Thoracic aorta (tissue), 2 donors: ENCODE measurements at places on chromosomes 5 and 9.
A peak's percentile ranks its signal among the peaks of the same experiment; 100 is the strongest.

DNA sequence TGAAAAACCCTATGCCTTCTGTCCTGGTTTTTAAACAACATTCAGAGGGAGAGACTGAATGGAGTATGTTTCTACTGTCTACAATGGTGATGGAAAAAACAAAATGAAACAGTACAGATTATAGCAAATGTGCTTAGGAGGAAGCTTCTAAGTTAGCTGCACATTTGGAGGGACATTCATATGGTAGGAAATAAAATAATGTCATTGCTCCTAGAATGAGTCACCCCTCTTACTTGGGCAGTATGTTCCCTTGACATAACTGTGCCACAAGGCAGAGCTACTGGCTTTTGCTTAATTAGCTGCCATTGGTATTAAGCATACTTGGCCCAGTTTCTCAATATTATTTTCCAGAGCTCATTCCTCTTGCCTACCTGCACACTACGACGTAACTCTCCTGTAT is 128.9 kb downstream of the GDNF start:
- DNase-seq, result no peak

- DNase-seq, result no peak
Observed at GRCh38 chr5:11905206-11905605, 960 bp upstream of the CTNND2 start.

DNA sequence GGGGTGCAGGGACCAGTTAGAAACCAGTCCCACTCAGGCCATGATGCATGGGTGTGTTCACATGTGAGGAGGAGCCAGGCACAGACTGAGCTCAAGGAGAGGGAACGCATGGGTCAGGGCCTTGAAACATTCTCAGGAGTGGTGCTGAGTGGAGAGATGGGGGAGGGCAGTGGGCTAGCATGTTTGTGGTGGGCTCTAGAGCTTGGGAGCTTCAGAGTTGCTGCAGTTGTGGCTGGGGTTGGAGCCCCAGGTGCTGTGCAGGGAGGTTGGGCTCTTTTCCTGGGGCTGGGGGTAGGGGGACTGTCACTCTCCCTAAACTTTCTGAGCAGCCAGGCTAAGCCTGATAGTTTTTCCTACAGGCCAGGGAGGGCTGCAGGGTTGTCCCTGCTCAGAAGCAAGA is 95.4 kb downstream of the DAB2IP start:
- no peak for DNase-seq

DNA sequence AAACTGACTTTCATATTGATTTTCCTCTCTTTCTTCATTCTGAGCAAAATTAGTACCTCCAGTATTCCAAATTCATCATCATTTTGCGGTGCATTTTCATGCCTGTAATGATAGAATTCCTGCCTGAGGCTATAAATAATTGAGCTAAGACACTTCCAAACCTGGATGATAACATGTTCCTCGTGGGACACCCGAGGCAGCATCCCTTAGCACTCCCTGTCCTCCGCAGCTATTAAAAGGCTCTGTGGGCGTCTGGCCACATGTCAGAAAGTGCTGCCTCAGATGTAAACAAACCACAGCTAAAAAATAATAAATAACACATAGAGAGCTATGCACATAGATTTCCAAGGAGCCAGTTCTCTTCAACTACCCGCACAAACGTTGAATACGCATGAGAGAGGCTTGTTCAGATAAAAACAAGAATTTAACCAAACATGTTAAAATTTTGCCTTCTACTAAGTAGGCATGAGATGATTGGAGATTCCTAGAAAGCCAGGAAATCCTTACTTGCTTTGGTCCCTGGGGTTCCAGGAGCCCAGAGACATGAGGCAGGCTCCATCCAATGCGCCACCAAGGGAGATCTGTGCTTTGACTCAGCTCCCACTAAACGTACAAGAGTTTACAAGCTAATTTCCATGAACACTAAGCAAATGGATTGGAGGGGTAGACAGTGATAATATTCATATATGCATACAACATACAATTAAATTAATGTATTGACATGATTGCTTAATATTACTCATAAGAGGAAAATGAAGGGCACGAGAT is 82.7 kb downstream of the SHC3 start:
- DNase-seq, result no peak

DNA sequence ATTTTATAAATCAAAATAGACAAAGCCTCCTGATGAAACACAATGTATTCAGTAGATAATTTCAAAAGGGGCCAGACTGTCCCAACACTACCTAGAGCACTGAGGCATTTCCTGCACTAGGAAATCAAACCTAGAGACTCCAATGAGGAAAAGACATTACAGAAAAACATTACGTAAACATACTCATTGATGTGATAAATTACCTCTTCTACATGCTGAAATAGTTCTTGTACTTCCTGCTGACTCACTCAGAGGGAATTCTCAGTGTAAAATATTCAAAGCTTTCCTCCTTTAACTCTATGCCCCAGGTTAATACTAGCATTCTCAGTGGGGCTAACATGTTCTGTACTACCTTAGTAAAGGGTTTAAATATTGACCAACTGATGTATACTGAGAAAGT is 178.0 kb downstream of the ESM1 start:
- no peak for DNase-seq

GRCh38 chr5:150409638-150410523 is 2.8 kb downstream of the CD74 start:
- peak; percentile 61 for DNase-seq

DNA sequence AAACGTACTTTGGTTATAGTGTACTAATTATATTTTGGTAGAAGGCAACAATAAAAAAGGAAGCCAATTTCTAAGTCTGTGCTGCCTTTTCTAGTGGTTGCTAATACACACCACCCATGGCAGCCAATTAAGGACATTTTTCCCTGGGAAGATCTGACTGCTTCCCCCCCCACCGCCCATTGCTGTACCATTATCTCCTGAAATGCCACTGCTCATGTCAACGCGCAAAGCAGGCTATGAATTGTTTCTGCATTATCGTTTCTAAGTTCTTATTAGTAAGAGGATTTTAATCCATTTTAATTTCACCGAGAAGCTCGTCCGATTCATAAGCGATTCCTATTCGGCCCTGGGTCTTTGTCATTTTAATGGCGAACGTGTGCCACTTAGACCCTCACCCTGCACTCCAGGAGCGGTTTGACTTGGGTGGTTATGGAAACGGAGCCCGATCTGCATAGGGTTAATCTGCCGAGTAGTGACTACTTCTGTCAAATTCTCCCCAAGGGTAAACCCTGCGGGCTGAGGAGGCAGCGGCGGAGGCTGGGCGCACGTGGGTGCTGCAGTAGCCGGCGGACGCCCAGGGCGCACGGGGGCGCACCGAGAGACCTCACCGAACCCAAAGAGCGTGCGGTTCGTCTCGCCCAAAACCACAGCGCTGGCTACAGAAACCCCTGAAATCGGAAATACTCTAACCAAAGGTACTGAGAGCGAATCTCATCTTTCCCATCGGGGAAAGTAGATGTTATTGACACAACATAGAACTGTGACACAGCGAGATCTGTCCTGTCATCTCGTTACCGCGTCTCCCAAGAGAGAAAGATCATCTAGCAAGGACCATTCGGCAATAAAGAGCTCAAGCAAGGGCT is 55.8 kb upstream of the SHC3 start:
- no peak for DNase-seq

DNA sequence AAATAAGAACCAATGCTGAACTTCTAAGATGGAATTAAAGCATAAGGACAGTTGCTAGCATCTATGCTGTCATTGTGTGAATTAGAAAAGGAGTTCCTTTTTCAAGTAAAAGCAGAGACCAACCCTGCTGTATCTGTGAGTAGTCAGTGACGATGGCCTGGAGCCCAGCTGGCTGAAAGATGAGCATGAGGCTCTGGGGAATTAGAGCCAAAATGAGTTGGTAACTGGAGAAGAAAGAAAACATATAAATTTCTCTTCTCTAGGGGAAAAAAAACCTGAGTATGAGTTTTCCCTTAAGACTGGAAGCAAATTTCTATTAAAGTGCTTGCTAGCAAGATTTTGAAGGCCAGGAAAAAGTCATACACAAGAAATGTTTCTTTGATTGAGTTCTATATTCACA is 1.6 kb upstream of the SPZ1 start:
- no peak for DNase-seq

- no peak for DNase-seq
Observed at GRCh38 chr5:55575815-55576583, 41.2 kb upstream of the PLPP1 start.

DNA sequence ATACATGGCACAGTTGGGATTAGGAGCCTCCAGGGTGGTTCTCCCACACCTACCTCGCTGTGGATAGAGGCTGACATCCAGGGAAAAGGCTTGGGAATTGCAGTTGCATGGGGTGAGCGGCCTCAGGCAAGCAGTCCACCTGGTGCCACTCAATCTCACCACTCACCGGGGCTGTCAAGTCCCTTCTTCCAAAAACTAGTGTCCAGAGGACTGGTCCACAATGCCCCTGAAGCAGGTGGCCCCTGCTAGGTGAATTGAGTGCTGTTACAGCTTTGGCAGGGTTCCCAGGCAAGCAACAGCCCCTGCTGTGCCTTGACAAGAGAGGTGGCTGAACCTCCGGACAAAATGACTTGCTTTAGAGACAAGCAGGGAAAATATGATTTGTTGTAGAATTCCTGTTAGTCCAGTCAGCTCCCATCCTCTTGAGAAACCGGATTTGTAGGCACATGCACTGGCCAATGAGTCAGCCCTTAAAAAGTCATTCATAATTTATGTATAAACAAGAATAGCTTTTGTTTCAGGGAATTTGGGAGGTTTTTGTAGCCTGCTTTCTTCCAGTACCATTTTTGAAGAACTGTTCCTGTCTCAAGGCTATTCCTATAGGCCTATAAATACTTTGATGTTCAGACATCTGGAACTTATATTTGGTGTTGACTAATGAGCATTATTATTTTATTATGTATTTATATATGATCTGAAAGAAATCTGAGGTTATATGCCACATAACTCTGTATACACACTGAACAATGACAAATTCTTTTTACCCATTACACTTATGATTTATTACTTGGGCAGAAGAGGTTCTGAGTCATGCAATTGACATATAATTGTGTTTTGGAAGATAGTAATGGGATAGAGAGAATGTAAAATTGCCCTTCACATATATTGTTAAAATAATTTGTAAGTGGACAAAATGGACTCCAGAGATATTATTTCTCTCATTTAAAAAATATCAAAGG is 411.1 kb downstream of the ACTL7B start:
- DNase-seq, result no peak

DNA sequence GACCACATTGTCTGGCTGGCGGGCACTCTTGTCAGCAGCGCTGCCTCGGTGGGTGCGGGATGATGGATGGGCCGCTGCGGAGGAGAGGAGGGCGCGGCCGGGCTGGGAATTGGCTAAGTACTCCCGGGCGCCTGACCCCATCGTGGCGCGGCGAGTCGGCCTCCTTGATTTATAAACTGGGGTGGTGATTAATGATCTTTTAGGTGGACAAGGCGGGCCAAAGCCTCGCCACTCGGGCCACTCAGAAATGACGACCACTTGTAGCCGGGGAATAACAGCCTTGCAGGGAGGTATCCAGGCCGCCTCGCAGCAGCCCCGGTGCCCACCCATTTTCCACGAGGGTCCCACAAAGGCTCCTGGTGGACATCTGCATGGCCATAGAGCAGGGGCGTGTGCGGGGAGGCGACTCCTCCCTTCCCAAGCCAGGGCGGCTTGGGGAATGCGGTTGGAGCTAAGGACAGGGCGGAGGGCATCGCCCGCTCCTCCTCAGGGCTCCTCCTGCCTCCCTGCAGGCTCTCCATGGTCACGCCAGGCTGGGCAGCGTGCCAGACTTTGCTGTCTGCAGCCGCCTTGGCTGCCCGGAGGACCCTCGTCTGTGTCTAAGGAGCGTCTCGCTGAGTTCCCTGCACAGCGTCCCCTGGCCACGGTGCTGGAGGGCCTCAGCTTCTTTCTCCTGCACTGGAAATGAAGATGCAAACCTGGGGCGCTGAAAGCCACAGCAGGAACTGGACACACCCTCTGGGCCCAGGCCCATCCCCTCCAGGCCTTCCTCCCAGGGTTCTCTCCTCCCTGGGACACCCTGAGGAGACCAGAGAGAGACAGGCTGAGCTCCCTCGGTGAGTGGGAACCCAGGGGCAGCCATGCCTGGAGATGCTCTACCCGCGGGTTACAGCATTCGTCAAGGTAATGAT is 287.4 kb upstream of the IRX4 start:
- no peak for DNase-seq
